Stimulated activated memory B cell treated with anti-CD40 and anti-IgM and Interleukin-4, amounts not matched to agents 10 μg/mL and 1 μg/mL and 100 μg/mL, for 72 hours (primary cell): ENCODE measurements at places on chromosomes 3 and 15.

DNA sequence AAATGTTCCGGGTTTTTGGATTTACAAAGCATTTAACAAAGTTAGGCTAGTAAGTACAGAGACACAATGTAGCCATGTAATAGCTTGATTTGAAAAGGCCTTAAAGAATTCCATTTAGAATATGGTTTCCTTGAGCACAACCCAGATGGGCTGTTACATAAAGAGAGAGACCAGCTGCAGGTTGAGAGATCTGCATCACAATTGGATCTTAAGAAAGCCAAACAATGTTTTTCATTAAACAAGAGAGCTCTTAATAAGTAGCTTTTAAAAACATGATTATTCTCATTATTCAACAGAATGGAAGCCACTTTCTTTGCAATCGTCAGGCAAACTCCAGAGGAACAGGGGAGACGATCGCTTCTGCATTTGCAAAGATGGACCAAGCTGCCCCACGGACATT, 300.3 kb downstream of the OCA2 start:
- ATAC-seq = no peak
- no peaks in the 10 kb centered on the region for H3K4me1 ChIP-seq
- no peak overlapping the region for H3K4me3 ChIP-seq
- H3K36me3 ChIP-seq = no peaks in the 10 kb centered on the region
- H3K27me3 ChIP-seq = peaks cover 15% of the 10 kb centered on the region

GRCh38 chr15:90931828-90932659, at the start of gene HDDC3:
Gene HDDC3 (minus strand): TSS chr15:90932549. CDS start chr15:90932540, 9 bp downstream.
- H3K4me1 ChIP-seq = peaks cover 48% of the 10 kb centered on the region
- peaks cover 9% of the 10 kb centered on the region for H3K36me3 ChIP-seq
- ATAC-seq = peak; percentile 78
- peak within 1 kb of the TSS; percentile 96 for H3K27ac ChIP-seq
- H3K4me3 ChIP-seq = peak within 1 kb of the TSS; percentile 97

DNA sequence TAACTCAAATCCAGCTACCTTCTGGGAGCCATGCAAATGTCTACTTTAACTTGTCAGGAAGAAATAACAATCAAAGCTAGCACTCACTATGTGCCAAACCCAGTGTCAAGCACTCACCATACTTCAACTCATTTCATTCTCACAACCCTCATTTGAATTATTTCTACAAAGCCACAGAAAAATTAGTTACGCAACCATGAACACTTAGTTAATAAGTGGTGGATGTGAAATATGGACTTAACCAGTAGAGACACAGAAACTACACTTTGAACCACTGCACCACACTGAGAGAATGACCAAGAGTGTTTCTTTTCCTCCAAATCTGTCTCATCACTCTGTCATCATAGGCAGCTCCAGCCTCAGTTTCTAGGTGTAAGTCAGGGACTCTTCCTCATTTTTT, 91.0 kb upstream of the MBNL1 start:
- peak overlapping the region; percentile 17 for H3K27ac ChIP-seq
- no peak overlapping the region for H3K4me3 ChIP-seq
- H3K36me3 ChIP-seq = no peaks in the 10 kb centered on the region
- no peak for ATAC-seq
- peaks cover 11% of the 10 kb centered on the region for H3K4me1 ChIP-seq

GRCh38 chr3:193842029-193842798, 249.2 kb downstream of the OPA1 start:
- peak; percentile 94 for ATAC-seq
- peak overlapping the region; percentile 18 for H3K4me3 ChIP-seq
- H3K36me3 ChIP-seq = no peaks in the 10 kb centered on the region
- no peaks in the 10 kb centered on the region for H3K27me3 ChIP-seq

GRCh38 chr3:147397155-147397874, 9.0 kb downstream of the ZIC4 start:
- H3K36me3 ChIP-seq = no peaks in the 10 kb centered on the region
- no peak overlapping the region for H3K4me3 ChIP-seq
- H3K27ac ChIP-seq = no peak overlapping the region
- no peak for ATAC-seq

DNA sequence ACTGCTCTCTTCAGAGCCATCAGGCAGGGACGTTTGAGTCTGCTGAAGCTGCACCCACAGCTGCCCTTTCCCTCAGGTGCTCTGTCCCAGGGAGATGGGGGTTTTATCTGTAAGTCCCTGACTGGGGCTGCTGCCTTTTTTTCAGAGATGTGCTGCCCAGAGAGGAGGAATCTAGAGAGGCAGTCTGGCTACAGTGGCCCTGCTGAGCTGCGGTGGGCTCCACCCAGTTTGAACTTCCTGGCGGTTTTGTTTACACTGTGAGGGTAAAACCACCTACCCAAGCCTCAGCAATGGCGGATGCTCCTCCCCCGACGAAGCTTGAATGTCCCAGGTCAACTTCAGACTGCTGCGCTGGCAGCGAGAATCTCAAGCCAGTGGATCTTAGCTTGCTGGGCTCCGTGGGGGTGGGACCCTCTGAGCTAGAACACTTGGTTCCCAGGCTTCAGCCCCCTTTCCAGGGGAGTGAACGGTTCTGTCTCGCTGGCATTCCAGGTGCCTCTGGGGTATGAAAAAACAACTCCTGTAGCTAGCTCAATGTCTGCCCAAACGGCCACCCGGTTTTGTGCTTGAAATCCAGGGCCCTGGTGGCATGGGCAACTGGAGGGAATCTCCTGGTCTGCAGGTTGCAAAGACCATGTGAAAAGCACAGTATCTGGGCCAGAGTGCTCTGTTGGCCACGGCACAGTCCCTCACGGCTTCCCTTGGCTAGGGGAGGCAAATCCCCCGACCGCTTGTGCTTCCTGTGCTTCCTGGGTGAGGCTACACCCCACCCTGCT, 21.1 kb upstream of the ST6GAL1 start:
- H3K27me3 ChIP-seq = no peaks in the 10 kb centered on the region
- H3K36me3 ChIP-seq = peaks cover 27% of the 10 kb centered on the region
- peak; percentile 81 for ATAC-seq
- H3K4me1 ChIP-seq = peaks cover 27% of the 10 kb centered on the region
- H3K4me3 ChIP-seq = peak overlapping the region; percentile 66

- no peaks in the 10 kb centered on the region for H3K27me3 ChIP-seq
- H3K27ac ChIP-seq = no peak overlapping the region
- H3K4me1 ChIP-seq = no peaks in the 10 kb centered on the region
- H3K4me3 ChIP-seq = no peak overlapping the region
- no peak for ATAC-seq
Observed at GRCh38 chr3:62090066-62090465, 283.3 kb downstream of the FEZF2 start.

GRCh38 chr15:93317772-93318171, 228.8 kb upstream of the RGMA start:
- peaks cover 7% of the 10 kb centered on the region for H3K27me3 ChIP-seq
- no peak overlapping the region for H3K4me3 ChIP-seq
- H3K36me3 ChIP-seq = no peaks in the 10 kb centered on the region
- H3K4me1 ChIP-seq = no peaks in the 10 kb centered on the region
- no peak overlapping the region for H3K27ac ChIP-seq
- ATAC-seq = no peak

DNA sequence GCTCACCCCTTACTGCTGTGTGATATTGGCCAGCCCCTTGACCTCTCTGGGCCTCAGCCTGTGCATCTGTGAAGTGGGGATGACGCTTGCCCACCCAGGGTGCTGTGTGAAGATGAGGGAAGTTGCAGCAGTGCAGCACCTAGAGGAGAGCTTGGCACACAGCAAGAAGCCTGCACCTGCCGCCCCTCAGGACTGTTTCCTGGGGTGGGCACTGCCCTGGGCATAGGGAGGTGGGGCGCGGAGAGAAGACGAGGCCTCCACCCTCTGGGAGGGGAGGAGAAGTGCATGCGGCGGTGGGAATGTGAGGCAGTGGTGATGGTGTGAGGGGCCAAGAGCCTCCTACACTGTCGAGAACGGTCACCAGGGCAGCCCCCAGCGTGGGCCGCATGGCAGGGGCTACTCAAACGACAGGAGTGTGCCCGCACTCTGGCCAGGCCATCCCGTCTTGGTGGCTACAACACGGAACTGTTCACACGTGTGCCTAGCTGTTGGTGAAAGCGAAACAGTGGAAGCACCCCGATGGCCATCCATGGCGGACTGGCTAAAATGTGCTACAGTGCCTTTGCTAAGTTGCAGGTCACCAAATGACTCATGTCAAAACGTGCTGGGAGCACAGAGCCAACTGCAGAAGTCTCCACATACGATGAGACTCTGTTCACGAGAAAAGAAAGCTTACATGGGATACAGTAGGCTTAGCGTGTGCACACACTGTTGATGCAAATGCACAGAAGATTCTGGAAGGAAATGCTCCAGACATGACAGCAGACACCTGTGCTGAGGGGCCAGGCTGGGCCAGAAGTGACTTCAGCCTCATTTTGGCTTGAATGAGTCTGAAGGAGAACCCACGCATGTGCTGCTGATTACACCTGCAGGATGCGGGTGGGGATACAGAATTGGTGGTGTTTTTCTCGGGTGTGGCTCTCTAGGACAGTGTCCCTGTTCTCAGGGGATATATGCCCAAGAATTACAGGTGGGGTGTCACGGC, 40.4 kb upstream of the IQSEC1 start:
- no peak overlapping the region for H3K4me3 ChIP-seq
- H3K4me1 ChIP-seq = peaks cover 50% of the 10 kb centered on the region
- no peaks in the 10 kb centered on the region for H3K27me3 ChIP-seq
- ATAC-seq = peak; percentile 40

DNA sequence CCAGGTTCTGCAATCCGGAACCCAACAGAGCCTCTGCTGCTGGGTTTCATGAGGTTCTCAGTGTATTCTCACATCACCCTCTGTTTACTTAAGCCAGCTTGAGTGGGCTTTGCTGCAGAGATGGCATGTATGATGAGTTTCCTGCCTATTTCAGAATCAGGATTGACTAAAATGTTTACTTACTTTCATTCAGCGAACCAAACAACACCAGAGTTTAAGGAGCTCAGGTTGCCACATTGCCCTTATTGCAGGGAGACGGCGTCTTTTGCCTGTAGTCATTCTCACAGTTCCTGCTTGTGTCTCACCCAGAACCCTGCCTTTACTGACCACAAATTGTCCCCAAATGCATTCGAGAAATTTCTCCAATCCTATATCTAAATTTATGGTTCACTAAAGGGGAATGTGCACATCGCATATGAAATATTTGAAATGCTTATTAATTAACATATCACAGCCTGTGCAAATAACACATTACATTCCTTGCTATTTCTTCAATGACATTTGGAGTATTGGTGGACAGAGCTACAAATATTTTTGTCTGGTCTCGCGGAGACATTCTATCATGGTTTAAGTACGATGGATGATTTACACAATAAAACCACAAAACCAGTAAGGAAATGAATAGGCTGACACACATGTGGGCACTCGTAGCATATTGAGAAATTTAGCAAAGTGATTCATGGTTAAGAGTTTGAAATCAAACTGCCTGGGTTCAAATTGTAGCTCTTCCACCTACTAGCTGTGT, 377.2 kb upstream of the CFAP20DC start:
- H3K4me1 ChIP-seq = peaks cover 33% of the 10 kb centered on the region
- no peak overlapping the region for H3K27ac ChIP-seq
- ATAC-seq = no peak

GRCh38 chr3:89625945-89626344, 518.5 kb downstream of the EPHA3 start:
- no peaks in the 10 kb centered on the region for H3K36me3 ChIP-seq
- H3K27me3 ChIP-seq = no peaks in the 10 kb centered on the region
- no peak overlapping the region for H3K4me3 ChIP-seq
- no peak overlapping the region for H3K27ac ChIP-seq

DNA sequence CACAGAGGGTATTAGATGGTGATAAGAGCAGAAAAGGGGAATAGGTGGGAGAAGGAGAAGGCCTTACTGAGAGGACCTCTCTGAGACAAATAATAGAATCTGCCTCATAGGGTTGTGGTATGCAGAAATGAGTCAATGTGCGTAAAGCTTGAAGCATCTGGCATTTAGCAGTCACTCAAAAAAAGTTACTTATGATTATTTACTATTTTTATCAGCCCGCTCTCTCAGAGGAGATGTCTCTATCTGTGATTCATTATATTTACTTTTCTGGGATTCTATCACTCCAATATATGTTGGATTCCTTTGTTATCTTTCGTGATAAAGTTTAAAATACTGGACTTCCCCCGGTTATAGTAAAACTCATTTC, 4.6 kb upstream of the TM4SF1 start:
- no peak overlapping the region for H3K27ac ChIP-seq
- no peaks in the 10 kb centered on the region for H3K4me1 ChIP-seq
- ATAC-seq = no peak
- peaks cover 18% of the 10 kb centered on the region for H3K27me3 ChIP-seq

GRCh38 chr15:63490345-63491034, 13.9 kb upstream of the USP3 start:
- H3K27me3 ChIP-seq = no peaks in the 10 kb centered on the region
- H3K36me3 ChIP-seq = no peaks in the 10 kb centered on the region
- H3K27ac ChIP-seq = peak overlapping the region; percentile 69
- peaks cover 51% of the 10 kb centered on the region for H3K4me1 ChIP-seq
- peak overlapping the region; percentile 54 for H3K4me3 ChIP-seq
- ATAC-seq = no peak

GRCh38 chr3:192750201-192750600, 22.9 kb upstream of the FGF12 start:
- no peaks in the 10 kb centered on the region for H3K4me1 ChIP-seq
- H3K27me3 ChIP-seq = peaks cover 30% of the 10 kb centered on the region
- no peak overlapping the region for H3K27ac ChIP-seq
- H3K36me3 ChIP-seq = no peaks in the 10 kb centered on the region

DNA sequence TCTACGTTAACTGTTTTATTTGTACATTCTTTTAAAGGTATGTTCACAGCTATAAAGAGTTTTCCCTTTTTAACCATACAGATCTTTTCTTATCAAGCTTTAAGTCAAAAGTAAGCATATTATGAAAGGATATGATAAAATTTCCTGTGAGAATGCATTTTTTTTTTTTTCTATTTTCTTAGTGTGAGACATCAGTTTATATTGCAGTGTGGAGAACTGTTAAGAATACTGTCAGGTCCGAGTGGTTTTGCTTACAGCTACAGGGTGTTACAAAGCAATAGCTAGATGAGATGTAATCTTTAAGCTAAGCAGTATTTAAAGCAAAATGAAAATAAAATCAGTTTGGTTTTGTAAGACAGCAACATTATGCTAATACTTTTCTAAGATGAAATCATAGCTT, 133.2 kb downstream of the SLC25A26 start:
- no peak for ATAC-seq
- H3K27me3 ChIP-seq = no peaks in the 10 kb centered on the region
- H3K4me1 ChIP-seq = no peaks in the 10 kb centered on the region
- H3K27ac ChIP-seq = no peak overlapping the region

DNA sequence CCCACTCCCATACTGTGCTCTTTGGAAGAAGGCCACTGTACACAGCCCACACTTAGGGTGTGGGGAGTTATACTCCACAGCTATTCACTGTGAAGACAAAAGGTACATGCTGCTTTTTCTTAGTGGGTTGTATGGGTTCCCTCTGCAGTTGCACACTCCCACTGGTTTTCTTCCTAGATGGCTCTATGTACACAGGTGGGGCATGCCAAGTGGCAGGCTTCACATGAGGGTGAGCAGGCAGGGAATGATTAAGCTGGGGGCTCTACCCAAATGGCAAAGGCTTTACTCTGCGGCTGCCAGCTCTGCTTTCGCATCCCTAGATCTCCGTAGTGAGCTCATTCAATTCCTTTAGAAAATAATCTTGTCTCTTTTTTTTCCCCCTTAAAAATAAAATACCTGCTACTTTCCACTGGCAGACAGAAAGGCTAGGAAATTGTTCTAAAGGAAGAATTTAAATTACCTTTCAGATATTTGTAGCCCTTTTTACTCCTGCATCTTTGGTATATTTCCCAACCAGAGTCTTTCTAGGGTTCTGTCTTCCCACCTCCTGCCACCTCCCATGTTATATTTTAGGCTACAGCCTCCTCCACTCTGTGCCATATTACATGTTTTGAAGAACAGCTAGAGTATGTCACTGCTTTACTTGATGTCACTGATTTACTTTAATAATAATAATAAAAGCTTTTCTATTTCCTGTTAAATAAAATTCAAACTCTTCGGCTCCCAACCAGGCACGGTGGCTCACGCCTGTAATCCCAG, 8.2 kb downstream of the LARP6 start:
- no peak for ATAC-seq
- no peak overlapping the region for H3K27ac ChIP-seq
- no peak overlapping the region for H3K4me3 ChIP-seq
